ENCODE measurements at places on chromosomes 16 and 17.

GRCh38 chr16:17532338-17532995 lies 61.7 kb upstream of the XYLT1 start:
- DNase-seq = no peak

GRCh38 chr17:32516940-32517701 lies 30.3 kb downstream of the CDK5R1 start:
- DNase-seq = no peak

- no peak for DNase-seq
These were observed 2.0 kb downstream of the GRIN2A start for GRCh38 chr16:10180042-10180770.

DNA sequence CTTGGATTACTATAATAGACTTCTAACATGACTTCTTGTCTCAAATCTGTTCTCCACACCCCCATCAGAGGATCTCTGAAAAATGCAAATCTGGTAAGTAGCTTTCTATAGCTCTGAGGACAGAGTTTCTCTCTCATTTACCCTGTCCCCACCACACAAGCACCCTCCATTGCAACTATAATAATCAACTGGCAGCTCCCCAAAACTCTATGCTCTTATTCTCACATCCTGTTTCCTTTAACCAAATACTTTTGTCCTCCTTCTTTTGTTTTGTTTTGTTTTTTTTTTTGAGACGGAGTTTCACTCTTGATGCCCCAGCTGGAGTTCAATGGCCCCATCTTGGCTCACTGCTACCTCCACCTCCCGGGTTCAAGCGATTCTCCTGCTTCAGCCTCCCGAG lies 73.4 kb downstream of the HELZ start:
- no peak for DNase-seq

- no peak for DNase-seq
These were observed 334.8 kb downstream of the SNX29 start for GRCh38 chr16:12311309-12311708.

DNA sequence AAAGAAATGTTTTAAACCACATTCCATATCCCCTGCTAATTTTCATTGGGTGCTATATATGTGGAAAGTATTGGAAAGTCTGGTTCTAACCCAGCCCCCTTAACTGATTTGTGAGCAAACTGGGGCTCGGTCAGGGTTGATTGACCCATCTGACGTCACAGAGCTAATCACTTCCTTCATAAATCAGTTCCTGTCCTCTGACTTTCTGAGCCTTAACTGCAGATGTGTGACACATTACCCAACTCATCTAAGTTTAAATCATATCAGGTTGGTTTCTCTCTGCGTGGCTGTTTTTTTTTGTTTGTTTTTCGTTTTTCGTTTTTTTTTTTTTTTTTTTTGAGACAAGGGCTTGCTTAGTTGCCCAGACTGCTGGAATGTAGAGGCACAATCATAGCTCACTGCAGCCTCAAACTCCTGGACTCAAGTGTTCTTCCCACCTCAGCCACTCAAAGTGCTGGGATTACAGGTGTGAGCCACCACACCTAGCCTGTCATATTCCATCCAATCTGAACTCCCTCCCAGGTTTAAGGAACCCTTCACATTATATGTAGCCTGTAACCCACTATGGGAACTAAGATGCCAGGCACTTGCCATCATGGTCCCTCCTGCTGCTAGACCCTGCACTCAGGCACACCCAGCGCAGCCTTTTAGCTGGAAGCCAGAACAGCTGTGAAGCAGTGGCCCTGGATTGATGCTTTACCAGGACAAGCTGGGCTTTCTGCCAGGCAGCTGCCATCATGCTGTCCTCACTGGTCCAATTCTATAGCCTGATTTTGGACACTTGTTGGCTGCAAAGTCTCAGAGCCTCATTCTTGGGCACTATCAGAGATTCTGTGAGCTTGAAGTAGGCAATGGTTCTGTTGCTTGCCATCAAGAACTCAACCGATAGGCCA lies 6.9 kb upstream of the BPTF start:
- DNase-seq = no peak

DNA sequence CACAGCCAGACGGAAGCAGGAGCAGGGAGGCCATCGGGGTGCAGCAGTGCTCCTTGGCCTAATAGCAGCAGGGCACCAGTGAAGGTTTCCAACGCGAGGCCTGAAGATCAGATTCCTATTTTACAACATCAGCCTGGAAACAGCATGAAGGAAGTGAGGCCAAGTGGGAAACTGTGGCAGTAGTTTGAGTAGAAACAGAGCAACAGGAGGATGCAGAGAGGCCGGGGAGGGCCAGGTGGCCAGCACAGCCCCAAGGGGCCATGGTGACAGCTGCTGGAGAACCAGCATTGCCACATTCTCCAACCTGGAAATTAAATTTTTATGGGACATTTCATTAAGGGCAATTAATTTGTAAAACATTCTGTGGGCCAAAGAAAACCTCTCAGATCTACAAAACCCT lies 3.4 kb upstream of the ANKRD11 start:
- no peak for DNase-seq

DNA sequence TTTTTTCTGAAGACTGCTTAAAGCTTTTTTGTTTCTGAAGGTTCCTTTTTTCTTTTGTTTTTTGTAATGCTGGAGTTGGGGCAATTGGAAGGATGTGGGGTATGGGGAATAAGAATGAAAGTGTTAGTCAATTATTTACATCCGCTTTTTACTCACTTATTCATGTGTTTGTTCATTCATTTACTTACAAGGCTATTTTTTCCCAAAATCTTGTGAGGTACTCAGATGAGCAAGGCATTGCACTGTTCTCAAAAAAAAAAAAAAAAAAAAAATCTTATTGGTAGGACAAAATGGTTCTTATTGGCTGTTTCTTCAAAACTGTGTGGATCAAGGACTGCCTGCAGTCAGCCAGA lies 55.7 kb downstream of the PLD6 start:
- no peak for DNase-seq

DNA sequence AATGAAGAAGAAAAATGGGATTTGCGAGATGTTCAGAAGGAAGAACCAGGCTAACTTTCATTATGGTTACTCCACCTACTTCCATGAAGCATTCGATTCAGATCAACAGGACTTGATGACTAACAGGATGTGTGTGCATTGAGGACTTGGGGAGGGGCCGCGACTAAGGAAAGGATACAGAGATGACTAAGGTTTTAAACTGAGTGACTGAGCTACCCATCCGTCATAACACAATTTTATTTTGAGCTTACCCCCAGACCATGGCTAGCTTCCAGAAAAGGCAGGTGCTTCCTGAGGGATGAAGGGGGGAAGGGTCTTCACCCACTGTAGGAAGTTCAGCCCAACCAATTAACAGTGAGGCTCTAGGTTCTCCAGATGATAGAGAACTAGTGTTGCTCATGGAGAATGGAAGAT lies 2.5 kb upstream of the CDYL2 start:
- peak; percentile 70 for DNase-seq

GRCh38 chr16:30669903-30670824 lies 11.9 kb downstream of the FBRS start:
- DNase-seq = no peak

- DNase-seq = peak; percentile 81
These were observed 34.1 kb upstream of the ABCA6 start for GRCh38 chr17:69175625-69176456.

- DNase-seq = no peak
These were observed 111.0 kb downstream of the ADCY9 start for GRCh38 chr16:4005281-4005680.

DNA sequence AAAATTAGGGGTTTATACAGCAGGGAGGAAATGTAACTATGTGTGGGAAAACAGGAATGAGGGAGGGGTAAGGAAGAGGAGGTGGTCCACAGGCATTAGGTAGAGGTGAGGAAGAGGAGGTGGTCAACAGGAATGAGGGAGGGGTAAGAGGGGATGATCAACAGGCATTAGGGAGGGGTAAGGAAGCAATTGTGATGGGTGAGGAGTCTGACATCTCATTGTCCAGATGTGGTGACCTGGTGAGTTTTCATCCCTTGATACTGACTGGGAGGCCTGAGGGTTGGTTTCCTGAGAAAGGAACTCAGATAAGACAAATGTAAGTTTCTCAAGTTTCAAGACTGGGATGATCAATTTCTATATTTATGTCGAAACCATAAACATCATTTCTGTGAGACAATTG lies 206.2 kb upstream of the C16orf82 start:
- no peak for DNase-seq

GRCh38 chr16:2428051-2428783 lies 1.0 kb upstream of the CCNF start:
- DNase-seq = peak; percentile 31

GRCh38 chr17:80650751-80651518 lies 106.3 kb downstream of the RPTOR start:
- no peak for DNase-seq

DNA sequence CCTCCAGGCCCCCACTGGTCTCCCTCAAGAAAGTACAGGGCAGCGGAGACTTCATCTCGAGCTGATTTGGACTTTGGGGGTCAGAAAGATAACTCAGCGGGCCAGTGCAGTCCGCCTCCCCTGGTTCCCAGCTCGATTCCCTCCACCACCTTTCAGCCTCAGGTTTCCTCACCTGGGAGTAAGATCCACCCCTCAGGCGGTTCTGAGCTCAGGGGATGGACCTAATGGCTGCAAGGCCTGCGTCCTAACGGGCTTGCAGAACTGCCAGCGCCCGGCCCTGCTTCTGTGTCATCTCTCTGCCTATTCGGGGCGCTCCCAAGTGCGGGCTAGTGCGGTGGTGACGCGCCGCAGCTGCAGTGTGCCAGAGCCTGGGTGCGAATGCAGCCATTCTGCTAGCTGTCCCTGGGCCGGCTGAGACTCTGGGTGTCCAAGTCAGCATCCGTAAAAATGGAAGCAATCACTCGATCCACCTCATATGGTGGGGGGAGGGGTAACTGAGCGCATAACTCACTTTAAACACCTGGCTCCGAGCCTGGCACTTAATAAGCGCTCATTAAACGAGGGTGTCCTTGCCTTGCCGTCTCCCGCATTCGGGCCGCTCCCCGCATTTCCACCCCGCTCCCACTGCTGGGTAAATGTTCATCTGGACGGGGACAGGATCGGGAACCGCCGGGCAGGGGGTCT lies 129.6 kb upstream of the LHX1 start:
- DNase-seq = no peak

- DNase-seq = no peak
These were observed 3.4 kb downstream of the PLEKHH3 start for GRCh38 chr17:42673266-42673884.

DNA sequence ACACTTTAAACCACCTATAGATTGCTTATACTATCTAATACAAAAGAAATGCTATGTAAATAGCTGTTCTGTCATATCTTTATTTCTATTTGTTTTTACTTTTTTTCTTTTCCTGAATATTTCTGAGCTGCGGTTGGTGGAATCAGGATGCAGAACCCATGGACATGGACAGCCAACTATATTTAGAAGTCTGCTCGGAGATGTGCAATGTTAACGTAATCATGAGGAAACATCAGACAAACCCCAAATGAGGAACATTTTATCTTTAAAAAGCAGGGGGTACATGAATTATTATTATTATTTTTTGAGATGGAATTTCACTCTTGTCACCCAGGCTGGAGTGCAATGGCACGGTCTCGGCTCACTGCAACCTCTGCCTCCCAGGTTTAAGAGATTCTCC lies 31.4 kb upstream of the GHDC start:
- DNase-seq = no peak

DNA sequence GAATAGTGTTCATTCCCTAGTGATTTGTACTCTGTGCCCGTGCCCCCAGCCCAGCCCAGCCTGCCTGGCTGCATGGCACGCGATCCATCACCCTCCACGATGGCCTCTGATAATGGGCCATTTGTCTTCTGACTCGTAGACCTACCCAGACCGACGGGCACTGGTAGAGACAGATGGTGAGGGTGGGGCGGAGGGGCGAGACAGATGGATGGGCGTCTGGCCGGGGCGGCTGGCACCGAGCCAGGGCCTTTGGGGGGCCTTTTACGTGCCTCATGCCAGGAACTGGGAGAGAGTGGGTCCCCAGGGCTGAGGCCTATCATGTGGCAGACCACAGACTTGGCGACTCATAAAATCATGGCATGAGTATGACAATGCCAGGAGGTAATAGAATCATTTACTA lies 25.4 kb downstream of the CRHR1 start:
- no peak for DNase-seq

DNA sequence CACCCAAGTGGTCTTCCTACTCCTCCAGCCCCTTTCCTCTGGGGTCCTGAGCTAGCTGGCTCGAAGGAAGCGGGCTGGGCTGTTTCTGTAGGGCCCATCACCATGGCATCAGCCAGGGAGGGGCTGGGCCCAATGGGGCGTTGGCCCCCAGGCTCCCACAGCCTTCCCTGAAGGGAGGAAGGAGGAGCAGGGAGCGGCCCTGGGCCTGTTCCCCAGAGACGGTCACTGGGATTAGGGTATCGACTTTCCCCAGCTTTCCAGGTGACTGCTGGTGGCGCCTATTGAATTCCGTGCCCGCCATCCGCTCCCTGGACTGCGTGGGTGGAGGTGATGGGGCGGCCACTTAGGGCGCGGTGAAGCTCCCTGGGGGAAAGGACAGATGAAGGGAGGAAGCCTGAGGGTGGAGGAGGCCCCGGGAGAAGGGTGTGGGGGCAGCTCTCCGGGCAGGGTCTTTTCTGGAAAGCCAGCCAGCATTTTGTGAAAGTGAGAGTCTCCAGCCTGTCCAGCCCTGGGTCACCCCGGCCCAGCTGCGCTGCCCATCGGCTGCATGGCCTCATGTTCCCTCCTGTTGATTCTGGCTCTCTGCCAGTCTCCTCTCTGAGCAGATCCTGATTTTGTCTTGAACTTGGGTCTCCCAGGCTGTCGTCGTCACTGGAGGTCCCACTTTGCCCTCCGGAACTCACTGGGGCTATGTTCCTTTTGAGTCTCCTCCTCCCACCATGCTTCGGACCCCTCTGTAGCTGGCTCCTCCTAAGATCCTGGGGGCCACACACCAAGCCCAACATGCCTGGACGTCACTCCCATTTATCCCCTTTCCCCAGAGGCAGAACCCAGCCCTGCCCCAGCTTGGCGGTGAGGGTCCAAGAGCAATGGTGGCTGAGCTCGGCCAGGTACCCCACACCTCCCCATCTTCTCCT lies 9.8 kb downstream of the NHERF1 start:
- DNase-seq = no peak

- DNase-seq = no peak
These were observed 268.3 kb upstream of the MAF start for GRCh38 chr16:79868841-79869240.

- DNase-seq = no peak
These were observed 8.6 kb upstream of the MRC2 start for GRCh38 chr17:62618647-62619416.

- DNase-seq = no peak
These were observed 8.0 kb downstream of the TSR3 start for GRCh38 chr16:1343428-1344242.

DNA sequence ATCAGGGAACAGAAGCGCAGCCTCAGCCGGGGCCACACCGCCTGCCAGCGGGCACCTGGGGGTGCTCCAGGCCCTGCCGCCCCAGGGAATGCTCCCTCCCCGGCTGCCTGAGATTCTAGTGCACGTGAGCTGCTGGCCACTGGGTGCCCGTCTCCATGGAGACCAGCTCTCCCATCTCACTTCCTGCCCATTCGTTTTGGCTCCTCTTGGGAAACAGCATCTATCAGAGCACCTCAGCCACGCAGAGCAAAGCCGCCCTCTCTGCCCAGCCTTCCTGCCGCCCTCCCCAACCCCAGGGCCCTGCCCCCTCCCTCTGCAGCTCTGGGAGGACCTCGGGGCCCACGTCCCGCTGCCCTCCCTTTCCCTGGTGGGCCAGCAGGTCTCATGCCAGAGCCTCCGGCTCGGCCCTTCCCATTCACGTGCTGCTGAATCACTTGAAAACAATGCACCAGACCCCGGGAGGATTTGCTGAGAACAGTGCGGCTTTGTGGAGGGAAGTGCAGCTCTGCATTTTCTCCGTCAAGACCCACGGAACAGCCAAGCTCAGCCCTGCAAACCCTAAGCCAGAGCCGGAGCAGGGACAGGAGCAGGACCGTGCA lies 19.4 kb downstream of the CEP295NL start:
- DNase-seq = peak; percentile 96

- DNase-seq = peak; percentile 85
These were observed 939.9 kb upstream of the SOX9 start for GRCh38 chr17:71180801-71181385.
